ENCODE measurements at places on chromosomes 16 and 17.

DNA sequence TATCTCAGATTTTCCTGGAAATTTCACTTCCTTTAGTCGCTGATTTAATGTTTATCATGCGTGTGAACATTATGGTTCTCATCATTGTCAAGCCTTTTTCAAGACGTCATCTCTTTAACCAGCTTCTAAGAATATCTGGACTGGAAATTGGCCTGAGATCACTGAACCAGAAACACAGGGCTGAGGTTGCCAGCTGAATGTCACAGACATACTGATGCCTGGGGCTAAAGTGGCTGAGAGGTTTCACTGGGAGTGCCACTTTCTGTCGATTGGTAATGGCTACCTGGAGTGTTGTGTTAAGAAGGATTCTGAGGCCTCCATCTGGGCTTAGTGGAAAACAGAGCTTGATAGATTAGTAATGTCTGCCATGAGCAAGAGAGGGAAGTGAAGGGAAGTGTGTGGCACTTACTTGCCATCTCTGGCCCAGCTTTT, 54.2 kb downstream of the CRISPLD2 start:
- no peak for DNase-seq

- DNase-seq: no peak
Measured at GRCh38 chr17:69581061-69581961, 166.8 kb downstream of the MAP2K6 start.

- DNase-seq: no peak
Measured at GRCh38 chr17:44198721-44199552, 747 bp downstream of the ATXN7L3 start.

DNA sequence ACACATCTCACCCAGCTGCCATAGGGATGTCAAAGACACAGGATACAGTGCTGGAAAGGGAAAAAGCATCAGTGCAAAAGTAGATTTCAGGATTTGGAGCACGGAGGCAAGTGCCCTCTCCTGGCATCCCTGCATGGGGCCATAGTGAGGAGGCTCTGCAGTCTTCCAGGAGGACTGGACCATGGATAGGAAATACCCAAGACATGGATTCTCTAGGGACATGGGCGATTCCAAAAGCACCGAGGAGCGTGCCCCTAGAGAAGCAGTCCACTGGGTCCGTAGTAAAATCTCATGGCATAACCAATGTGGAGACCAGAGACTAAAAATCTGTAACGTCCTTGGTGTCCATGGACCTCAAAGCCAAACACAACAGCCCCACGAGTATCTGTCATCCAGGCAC, 818.2 kb downstream of the KCNJ18 start:
- DNase-seq: no peak

DNA sequence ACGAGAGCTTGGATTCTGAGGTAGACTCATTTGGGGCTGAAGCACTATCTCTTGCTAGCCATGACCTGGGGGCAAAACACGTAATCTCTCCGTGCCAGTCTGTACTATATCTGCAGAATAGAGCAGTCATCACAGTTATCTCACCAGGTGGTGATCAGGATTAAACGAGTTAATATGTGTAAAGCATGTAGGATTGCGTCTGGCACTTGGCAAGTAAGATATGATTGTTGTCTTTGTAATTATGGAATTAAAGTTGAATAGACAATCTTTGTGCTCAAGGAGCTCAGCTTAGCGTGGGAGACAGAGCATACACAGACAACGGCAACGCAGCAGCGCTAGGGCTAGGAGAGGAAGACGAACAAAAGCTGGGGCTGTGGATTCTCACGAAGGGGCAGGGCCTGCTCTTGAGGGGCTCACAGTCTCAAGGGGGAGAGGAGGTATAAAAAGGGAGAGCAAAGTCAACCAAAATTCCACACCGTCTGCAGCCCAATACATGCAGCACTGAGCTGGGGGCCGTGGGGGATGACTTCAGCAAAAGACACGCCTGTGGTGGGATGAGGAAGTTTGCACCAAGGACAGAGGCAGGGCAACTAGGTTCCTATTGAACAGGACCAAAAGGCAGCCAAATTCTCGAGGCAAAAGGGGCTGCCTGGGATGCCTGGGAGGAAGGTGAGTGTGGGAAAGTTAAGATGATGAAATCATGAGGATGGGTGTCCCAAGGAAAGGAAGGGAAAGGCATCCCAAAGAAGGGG, 68.6 kb downstream of the SDK2 start:
- DNase-seq: no peak

DNA sequence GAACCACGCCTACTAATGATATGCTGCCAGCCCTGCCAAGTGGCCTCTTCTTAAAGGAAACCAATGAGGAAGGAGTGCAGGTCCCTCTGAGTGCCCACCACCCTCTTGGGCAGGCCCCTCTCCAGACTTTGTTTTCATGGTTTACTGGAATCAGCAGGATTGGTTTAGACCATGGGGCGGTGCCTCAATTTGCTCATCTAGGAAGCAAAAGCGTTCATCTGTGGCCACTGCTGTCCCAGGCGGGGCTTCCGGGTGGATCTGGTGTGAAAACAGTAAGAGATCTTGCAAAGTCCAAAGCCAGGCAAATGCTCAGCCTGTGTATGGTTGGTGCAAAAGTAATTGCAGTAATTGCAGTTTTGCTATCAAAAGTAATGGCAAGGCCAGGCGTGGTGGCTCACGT, 71.3 kb downstream of the AMFR start:
- DNase-seq: no peak

- DNase-seq: no peak
Measured at GRCh38 chr17:7084088-7084487, 4.0 kb upstream of the CLEC10A start.

GRCh38 chr17:12599186-12599920, 66.3 kb upstream of the MYOCD start:
- DNase-seq: no peak

DNA sequence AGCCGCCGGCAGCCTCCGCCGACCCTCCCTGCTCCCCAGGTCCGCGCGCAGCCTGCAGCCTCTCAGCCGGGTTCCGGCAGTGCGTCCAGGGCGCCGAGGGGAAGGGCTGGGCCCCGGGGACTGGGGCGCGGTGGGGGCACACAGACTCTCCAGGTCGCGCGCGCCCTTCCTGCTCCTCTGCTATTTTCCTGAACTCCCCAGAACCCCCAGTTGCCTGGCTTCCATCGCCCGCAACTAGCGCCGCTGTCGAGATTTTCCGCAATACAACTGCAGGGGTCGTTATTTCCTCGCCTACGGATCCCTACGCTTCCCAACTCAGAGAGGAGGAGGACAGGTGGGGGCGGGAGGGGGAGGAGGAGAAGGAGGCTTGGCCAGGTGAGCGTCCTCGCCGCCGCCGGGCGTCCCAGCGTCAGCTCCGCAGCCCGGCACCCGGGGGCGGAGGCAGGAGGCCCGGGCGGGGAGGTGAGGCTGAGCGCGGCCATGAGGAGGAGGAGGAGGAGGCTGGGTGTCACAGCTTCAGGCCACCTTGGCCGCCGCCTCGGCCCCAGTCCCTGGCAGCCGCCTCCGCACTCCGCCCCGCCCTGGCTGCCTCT, at the start of gene CA10:
Gene CA10, minus strand, starts transcription at position 265 of the 593 bp plus-strand sequence.
- no peak for DNase-seq

DNA sequence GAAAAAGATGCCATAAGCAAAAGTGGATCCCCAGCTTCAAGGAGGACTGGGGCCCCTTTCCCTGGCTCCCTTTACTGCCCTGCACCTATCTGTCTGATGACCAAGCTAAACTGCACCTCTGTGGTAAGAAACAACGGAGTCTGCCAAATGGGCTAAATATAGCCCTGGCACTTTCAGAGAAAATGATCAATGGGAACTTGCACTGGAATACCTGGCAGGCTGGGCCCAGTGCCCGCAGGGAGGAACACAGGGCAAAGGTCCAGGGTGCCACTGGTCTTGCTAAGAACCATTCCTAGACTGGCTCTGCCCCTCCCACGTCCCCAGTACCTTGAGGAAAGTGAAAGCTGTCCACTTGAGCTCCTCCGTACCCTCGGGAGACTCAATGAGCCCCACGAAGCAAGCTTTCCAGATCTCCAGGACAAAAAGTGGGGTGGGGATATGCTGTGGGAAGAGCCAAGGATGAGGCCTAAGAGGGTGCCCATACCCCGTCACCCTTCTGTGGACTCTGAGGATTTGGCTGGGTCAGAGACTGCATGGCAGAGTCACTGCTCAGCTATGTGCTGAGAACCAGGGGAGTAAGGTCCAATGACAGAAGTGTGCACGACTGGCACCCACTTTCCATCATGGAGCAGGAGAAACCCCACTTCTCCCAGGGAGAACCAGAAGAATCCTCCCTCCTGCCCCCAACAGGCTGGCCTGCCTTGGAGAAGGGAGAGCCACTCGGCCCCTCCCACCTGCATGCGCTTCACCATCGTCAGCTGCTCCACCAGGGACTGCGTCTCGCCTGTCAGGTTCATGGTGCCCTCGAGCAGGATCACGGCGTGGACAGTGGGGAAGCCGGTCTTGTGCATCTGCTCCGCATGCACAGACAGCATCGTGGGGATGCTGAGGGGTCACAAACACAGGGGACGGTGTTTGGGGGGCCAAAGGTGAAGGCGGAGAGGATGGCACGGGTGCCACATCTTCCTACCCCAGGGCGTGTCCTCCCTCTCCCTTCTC, 17.4 kb downstream of the CSF3 start:
- no peak for DNase-seq

DNA sequence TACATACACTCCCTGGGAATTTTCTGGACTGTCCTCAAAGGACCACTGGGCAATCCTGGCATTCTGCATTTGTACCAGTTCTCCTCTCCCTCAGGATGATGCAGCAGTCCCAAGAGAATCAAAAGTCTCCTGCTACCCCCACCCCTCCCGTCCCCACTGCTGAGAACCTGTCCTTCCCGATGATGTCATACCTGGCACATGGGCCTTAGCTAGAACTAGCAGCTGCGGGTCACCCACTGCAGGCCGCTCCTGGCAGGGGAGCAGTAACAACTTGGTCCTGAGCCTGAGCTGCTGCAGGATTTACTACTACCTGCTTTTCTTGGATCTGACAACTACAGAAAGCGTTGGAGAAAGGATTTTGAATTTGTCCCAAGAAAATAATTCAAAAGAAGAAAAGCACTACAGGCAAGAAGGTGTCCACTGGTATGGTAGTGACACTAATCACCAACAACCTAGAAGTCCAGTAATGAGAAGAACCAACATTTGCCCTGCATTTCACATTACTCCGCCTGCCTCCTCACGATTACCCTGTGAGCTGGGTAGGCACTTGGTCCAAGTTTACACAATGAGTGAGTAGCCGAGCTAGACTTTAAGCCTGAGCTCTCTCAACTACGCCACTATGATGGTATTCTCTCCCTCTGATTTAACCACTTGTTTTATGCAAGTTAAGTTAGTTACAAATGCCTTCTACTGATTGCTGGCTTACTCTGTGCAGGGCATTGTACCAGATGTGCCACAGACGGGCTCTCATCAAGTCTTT, 55.3 kb upstream of the ETV4 start:
- no peak for DNase-seq

GRCh38 chr16:78098595-78099270, 721 bp upstream of the WWOX start:
- no peak for DNase-seq

GRCh38 chr16:68309799-68310198, 947 bp downstream of the SLC7A6OS start:
- DNase-seq: no peak

DNA sequence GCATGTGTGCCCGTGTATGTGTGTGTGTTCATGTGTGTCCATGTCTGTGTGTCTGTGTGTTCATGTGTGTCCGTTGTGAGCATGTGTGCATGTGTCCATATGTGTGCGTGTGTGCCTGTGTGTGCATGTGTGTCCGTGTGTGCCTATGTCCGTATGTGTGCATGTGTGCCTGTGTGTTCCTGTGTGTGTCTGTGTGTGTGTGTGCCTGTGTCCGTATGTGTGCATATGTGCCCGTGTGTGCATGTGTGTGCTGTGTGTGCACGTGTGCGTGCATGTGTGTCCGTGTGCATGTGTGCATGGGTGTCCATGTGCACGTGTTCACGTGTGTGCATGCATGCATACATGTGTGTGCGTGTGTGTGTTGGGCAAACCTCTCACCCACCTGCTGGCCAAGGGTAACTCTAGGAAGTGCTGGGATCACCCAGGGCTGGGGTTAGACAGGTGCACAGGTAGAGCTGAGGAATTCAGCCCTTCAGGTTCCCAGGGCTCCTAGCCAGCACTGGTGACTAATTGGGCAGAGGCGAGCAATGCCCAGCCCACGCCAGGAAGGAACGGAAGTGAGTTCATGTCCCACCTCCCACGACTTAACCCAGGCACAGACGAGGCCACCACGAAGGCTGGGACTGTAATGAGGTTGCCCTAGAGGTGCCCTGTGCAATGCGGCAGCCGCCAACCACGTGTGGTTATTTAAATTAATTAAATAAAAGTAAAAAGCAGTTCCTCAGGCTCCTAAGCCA, 8.2 kb upstream of the CSNK1D start:
- no peak for DNase-seq

DNA sequence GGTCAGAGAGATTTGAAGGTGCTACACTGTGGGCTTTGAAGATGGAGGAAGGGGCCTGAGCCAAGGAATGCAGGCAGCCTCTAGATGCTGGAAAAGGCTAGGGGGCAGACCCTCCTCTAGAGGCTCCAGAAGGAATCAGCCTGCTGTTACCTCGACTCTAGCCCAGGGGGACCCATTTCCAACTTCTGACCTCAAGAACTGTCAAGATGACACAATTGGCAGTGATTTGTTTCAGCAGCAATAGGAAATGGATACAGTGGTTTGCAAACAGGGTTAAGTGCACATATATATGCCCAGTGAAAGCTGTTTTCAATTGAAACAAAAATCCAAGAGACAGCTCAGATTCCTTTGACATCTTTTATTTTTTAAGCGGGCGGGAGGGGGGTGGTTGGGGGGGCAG, 3.7 kb upstream of the ZDHHC1 start:
- no peak for DNase-seq

DNA sequence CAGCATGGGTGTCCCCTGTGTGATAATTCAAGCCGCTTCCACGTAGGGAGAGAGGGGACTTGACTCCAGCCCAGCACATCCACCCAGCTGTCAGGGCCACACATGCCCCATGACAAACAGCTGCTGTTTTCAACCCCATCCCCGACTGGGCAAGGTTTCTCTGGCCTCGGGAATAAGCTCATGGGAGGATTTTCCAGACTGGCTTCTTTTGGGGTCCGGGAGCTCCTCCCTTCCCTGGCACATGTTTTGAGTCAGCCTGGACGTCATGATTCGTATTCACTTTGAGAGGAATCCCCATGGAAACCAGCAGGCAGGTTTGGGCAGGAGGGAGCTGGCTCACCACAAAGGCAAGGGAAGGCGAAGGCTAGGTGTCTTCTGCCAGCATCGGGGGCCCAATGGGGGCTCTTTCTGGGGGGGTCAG, 156.4 kb downstream of the CMIP start:
- DNase-seq: no peak

DNA sequence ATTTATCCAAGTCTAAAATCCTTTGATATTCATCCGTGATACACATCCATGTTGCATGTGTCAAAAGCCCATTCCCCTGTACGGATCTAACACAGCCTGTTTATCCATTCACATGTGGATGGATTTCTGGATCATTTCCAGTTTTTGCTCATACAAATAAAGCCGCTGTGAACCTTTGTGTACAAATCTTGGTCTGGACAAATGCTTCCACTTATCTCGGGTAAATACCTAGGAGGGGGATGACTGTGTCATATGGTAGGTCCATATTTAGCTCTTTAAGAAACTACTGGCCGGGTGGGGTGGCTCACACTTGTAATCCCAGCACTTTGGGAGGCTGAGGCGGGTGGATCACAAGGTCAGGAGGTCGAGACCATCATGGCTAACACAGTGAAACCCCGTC, 6.3 kb upstream of the TBCD start:
- no peak for DNase-seq

GRCh38 chr17:73984941-73985340, 218.5 kb upstream of the RPL38 start:
- no peak for DNase-seq
